Ammon's horn (tissue), 1 donor: ENCODE measurements at places on chromosomes 6 and 20.
A peak's percentile ranks its signal among the peaks of the same experiment; 100 is the strongest.

GRCh38 chr20:32670773-32671455 is 2.8 kb downstream of the C20orf203 start:
- no peak for DNase-seq

DNA sequence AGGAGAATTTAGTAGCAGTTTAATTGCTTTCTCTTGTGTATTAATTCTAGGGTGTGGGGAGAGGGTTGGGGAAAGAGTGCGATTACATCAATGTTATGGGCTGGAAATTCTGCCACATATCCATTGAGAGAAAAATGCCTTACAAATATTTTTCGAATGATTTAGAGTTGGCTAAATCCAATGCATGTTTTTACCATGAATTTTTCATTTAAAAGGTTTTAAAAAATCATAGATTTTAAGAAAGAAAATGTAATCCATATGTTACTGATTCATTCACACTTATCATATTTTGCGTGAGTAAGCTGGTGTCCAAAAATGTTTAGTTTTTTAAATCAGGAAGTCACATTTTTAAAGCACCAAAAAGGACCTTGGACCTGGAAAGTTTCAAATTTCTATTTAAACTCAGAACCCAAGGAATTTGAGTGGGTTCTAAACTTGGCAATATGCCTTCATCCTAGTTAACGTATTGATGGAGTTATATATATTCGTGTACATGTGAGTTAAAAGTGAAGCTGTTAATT is 627.4 kb upstream of the CITED2 start:
- DNase-seq, result no peak

- DNase-seq, result no peak
Observed at GRCh38 chr20:59483481-59483880, 120.9 kb upstream of the PHACTR3 start.

GRCh38 chr6:33410711-33411631 is at the start of gene PHF1:
PHF1 (plus strand) TSS chr6:33411014; CDS start chr6:33412264, 1,250 bp downstream.
- no peak for DNase-seq

DNA sequence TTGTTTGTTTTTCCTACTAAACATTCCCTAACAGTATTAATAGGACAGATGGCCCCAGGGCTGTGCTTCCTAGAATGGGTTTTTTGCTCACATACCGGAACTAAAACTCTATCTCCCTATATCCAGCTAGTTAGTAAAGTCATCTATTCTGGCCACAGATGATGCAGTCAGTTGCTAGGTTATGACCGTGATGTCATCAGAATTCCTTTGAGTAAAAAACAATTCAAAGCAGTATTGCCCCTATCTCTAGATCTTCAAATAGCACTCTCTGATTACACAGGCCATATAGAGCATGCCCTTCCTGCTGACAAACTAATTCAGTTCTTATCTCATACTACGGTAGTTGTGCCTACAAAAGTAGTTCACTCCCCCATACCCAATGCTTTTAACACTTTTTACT is 17.9 kb upstream of the ZNF451 start:
- DNase-seq, result no peak

GRCh38 chr6:133170602-133171001 is 70.6 kb upstream of the EYA4 start:
- DNase-seq, result no peak

- DNase-seq, result no peak
Observed at GRCh38 chr20:61513124-61514017, 261.3 kb downstream of the CDH4 start.

GRCh38 chr20:3686867-3687321 is 5.1 kb upstream of the ADAM33 start:
- peak; percentile 75 for DNase-seq

- DNase-seq, result no peak
Observed at GRCh38 chr6:130447374-130447773, 81.6 kb downstream of the TMEM200A start.

DNA sequence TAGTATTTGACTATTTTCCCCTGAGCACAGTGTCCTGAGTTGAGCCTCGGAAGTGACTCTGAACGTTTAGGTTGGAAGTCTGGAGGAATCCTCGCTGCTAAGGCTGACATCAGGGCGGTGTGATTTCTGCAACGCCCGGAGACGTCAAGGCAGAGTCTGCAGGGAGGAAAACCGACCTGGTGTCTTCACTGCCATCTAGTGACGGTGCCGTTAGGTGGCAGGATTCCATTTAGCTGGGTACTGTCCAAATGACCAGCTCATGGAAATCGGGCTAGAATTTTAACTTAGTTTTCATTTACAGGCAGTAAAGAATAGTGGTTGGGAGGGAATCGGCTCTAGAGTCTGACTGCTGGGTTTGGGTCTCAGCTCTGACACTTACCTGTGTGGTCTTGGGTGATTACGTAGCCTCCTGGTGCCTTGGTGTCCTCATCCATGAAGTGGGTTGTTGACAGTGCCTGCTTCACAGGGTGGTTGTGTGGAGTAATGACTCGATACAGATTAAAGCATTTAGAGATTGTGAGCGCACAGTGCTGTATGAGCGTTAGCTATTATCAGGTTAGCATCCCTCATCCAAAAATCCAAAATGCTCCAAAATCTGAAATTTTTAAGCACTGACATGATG is 35.0 kb downstream of the FOXF2 start:
- peak; percentile 56 for DNase-seq

GRCh38 chr6:55668591-55668990 is 89.6 kb upstream of the HMGCLL1 start:
- no peak for DNase-seq

GRCh38 chr6:119255492-119255891 is 94.1 kb downstream of the MAN1A1 start:
- no peak for DNase-seq

DNA sequence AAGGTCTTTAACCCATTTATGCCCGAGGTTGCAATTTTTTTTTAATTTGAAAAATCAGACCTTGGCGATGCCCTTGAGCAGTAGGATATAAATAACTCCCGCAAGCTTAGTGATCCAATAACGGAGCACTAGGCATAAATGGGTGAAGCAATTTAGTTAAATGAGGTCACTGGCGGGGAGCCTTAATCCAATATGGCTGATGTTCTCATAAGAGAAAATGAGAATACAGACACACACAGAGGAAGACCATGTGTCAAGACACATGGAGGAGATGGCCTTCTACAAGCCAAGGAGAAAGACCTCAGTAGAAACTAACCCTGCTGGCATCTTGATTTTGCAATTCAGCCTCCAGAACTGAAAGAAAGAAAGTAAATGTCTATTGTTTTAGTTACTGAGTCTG is 735 bp downstream of the SIRPG start:
- no peak for DNase-seq

GRCh38 chr20:35517125-35517524 is 12.3 kb downstream of the C20orf173 start:
- DNase-seq, result no peak

DNA sequence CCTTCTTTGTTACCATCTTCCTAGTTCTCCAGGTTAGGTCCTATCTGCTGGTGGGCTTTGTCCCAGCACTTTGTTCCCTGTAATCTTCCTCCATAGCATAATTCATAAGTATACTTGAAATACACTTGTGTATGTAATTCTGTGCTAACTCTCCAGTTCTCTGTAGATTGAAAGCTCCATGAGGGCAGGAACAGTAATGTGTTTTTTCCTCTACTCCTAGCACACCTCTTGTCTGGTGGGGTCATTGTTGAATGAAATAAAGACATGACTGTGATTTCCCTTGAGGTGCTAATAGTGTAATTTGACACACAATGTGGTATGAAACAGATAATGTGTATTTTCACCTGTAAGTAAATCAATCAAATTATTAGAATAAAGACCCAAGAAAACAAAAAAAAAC is 30.0 kb downstream of the MAP3K4 start:
- no peak for DNase-seq

GRCh38 chr6:35055891-35056290 is 85.2 kb downstream of the TCP11 start:
- no peak for DNase-seq

GRCh38 chr6:131208787-131209186 is 73.5 kb downstream of the AKAP7 start:
- DNase-seq, result no peak

DNA sequence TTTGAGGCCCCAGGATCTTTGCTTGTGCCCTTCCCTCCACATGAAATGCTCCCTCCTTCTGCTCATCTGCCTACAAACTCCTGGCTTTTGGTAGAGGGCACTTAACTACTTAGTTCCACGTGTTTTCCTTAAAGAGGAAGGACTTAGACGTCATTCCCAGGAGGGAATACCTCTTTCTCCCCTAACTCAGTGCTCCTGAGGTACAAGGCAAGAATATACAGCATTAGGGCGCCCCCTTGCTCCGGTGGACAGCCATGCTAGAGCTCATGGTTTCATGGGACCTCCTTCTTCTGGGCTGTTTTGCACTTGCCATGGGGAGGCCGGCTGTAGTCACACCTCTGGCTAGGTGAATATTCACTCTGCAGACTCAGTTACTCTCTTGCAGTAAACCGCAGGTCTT is 93.8 kb upstream of the LY86 start:
- DNase-seq, result no peak

DNA sequence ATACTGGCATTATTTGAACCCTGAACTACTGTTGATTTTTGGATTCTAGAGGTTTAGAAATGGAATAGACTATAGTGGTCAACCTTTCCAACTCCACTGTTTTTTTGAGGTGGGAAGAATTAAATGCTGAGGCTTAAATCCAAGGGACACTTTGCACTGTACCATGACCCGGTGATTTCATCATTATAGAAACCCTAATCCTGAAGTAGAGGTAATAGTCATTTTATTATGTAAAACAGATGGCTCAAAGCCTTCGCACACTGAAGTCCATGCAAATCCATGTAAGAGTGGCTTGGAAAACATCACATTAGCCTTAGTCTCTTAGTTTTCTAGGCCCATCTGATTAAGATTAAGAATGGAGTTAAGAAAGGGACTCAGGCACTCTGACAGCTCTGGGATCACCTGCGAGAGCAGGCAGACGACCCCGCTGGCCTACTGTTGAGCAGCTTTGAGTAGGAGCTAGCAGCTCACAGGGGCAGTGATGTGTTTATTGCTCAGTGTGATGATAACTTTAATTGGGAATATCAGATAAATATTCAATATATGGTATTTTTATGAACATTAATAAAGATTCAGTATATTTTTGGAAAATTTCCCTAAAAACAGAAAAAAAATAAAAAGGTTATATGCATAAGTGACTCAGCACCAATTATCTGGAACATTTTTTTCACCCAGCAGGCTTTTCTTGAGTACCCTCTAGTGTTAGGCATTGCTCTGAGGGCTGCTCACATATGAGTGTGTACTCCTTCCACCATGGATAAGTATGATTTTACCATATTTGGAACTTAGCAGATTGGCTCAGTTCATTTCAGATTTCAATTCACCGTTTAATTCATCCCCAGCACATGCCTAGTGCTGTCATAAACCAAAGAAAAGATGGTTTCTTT is 13.4 kb downstream of the SLX4IP start:
- DNase-seq, result no peak

GRCh38 chr20:9555781-9556180 is 41.4 kb downstream of the LAMP5 start:
- DNase-seq, result no peak

DNA sequence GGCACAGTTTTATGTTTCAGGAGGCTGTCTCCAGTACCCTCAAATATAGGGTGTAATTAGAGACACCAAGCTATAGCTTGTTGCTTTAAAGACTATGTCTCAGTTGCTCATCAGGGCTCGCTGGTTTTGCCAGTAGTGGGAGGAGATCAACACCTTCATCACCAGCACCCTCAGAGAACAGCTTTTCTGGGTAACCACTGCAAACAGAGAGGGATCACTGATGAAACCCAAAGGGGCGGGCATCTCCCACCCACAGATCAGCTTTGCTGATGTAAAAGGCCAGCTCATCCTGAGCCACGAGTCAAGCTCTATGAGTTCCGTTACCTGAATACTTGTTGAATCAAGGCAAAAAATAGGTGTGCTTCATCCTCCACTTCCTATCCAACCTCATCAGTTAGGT is 187.7 kb downstream of the AIG1 start:
- DNase-seq, result no peak

- DNase-seq, result no peak
Observed at GRCh38 chr6:129189266-129189665, 306.3 kb downstream of the LAMA2 start.

- no peak for DNase-seq
Observed at GRCh38 chr6:4102687-4103244, 23.8 kb upstream of the FAM217A start.

GRCh38 chr6:92364948-92365541 is 1054.3 kb downstream of the EPHA7 start:
- no peak for DNase-seq

DNA sequence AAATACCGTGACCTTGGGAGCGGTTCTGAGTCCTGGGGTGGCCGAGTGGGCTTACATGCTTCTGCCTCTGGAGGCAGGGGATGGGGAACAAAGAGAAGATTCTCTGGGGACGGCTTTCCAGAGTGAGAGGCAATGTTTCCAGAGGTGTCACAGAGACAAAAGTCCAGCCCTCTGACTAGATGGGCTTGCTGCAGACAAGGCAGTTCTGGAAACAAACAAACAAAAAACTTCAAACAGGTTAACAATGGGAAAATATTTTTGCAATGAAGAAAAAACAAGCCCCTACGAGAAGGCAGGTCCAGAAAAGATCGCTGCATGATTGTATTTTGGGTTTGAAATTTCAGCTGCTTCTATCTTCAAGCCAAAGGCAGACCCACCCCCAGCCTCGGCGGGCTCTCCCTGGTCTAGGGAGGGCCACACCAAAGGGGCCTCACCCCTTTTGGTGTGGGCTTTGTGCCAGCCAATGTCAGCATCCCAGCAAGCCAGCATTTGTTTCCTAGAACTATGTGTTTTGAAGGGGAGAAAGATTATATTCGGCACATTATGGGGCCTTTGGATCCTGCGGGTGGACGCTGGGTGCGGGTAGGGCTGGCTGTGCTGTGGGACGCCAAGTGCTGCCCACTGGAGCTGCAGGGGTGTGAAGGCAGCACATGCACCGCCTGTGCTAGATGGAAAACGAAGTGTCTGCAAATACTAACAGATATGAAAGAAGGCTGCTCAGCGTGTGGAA is 42.9 kb downstream of the RIOK1 start:
- DNase-seq, result no peak

- no peak for DNase-seq
Observed at GRCh38 chr20:51091406-51092195, 68.7 kb upstream of the KCNG1 start.

GRCh38 chr20:48313324-48313723 is 514.5 kb downstream of the PREX1 start:
- DNase-seq, result no peak

GRCh38 chr6:1313384-1313766 is 1.5 kb downstream of the FOXQ1 start:
- DNase-seq, result no peak

GRCh38 chr6:110017306-110017705 is 39.2 kb downstream of the GPR6 start:
- no peak for DNase-seq

GRCh38 chr6:150767571-150768018 is 97.9 kb upstream of the MTHFD1L start:
- DNase-seq, result no peak

- DNase-seq, result no peak
Observed at GRCh38 chr6:129188795-129189194, 305.9 kb downstream of the LAMA2 start.

DNA sequence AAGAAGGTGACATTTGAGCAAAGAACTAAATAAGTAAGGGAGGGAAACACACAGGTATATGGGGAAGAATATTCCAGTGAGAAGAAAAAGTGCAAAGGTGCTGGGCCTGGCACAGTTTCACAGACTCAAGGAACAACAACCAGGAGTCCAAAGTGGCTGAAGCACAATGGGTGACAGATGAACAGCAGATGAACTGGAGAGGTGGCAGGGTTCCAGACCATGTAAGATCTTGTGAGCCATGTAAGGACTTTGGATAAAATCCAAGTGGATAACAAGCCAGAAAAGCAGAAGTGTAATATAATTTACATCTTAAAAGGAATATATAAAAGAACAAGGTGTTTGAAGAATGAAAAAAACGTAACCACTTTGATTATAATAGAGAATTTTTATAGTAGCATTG is 87.9 kb downstream of the MMS22L start:
- no peak for DNase-seq

GRCh38 chr20:50151034-50151743 is 2.3 kb downstream of the PEDS1 start:
- no peak for DNase-seq
